Stimulated activated CD4-positive, alpha-beta T cell treated with anti-CD3 and anti-CD28 coated beads, Interleukin-12 subunit alpha, Interleukin-12 subunit beta, amount 100 ng/mL, for 24 hours (primary cell): ENCODE measurements at places on chromosomes 1 and 21.

DNA sequence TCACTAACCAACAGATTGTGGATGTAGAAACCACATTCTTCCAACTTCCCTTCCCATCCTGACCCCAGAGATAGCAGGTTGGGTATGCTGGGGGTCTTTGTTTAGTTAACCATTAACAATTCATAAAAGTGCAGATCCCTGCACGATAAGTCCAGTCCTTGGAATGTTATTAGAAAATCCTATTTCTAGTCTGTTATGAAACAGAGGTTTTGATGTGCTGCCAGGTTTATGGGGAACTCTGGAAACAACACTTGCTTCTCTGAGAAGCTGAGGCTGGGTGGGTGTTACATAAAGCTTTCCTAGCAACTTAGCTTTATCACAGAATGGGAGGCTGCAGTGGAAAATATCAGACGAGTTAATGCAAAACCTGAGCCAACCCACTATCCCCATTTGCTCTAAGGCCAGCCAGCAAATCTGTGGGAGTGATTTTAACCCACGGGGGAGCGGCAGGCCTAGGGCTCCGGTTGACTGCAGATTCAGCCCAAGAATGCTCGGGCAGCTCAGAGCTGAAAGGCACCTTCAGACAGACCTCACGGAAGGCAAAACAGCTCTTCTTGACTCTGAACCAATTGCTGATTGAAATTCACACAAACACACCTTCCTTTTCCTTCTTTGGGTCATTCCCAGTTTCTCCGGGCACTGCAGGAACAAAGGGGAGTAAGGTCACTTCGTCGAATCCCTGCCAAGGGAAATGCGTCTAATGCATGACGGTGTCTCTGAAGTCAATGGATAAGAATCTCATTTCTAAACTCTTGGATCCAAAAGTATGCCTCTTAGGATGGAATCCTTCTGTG lies 111.7 kb upstream of the IRF2BP2 start:
- DNase-seq, result no peak

DNA sequence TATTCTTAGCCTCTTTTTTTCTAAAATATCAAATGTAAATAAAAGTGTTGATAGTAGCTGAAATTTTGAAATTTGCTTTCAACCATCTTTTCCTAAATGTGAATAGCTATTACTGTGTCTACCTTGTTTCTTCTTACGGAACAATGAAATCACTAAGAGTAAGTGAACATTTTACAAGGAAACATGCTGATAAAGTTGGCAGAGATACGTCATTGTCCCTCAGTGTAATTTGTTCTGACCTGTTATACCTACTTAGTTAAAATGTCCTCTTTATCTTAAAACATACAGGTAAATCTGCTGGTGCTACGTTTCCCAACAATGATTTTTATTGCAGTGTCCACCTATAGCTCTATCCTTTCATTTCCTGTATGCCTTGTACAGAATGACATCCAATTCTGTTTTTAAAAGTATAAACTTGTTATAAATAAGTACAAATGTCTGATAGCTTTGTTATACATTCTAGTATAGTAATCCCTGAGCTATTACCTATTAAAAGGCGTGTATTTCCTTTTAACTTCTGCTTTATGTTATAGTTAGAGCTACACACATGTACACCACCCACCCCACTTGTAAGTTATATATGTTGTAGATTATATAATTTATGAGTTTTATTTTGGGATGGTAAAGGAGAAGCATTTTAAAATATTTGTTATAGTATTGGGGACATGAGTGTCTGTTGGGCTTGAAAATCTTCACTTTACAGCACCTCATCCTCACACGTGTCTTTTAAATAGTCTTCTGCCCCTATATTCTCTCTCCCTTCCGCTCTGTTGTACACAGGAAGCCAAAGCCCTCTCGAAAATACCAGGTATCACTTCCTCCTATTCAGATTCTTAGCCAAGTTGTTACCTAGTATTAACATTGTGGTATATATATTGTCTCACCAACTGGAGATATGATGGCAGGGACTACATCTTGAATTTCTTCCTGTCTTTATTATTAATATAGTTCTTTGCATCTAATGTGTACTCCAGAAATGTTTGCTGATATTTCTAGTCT lies 25.2 kb downstream of the LAMC1 start:
- DNase-seq, result no peak

DNA sequence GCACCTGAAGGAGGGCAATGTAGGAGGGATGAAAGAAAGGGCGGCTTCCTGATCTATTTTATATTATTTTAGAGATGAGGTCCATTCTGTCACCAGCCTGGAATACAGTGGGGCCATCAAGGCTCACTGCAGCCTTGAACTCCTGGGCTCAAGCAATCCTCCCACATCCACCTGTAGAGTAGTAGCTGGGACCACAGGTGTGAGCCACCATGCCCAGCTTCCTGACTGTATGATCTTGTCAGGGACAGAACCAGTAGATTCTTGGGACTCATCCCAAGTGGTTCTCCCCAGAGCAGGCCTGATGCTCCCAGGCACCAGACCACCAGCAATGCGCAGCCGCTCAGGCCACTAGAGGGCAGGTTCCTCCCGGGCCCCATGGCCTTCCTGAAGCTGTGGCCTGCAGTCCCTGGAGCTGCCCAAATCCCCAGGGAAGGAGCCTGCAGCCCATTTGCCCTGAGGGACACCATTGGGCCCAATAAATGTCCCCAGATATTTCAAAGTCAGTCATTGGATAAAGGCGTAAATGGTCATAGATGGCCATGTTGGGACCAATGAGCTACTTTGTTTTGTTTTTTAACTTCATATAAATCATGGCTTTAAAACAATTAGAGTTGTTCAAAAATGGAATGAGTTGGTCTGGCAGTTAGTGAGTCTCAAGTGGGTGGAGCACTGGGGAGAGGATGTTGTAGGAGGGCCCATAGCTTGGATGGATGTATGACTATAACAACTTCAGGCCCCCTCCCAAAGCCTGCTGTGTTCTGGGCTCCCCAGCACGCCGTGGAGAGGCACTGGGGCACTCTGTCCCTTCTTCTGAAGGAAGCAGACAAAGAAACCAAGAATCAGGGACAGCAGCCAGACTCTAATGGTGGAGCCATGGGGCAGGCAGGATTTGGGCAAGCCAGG lies 44.7 kb upstream of the GOLT1A start:
- peak; percentile 23 for DNase-seq

DNA sequence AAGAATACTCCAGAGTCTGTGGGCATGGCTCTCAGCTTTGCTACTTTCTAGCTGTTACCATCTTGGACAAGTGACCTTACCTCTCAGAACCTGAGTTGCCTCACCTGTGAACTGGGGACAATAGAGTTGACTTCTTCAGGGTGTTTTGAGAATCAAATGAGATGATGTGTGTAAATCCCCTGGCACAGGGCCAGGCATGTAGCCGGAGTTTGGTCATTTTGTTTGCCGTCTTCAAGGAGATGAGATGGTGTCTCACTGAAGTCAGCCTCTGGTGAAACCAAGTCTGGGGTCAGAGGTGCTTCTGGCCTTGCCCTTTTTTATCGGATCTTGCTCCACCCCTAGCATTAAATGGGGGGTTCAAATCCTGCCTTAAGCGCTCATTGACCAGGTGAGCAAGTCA lies 149.2 kb upstream of the TMEM51 start:
- DNase-seq, result no peak

DNA sequence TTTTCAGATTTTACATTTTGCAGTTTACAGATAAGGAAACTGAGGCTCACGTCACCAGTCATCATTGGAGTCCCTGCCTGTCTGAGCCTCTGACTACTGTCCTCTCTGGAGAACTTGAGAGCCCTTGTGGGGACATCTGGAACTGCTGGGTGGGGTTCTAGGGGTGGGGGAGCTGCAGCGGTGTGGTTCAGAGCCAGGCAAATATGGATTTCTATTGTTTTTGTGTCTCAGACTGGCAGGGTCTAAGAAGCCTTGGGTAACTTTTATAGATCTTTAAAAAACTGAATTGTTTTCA lies 46.9 kb downstream of the IER5 start:
- DNase-seq, result no peak

GRCh38 chr1:34778381-34778780 lies 2.6 kb upstream of the GJB3 start:
- DNase-seq, result no peak

- no peak for DNase-seq
Measured at GRCh38 chr1:2856066-2856390, 54.5 kb upstream of the TTC34 start.

GRCh38 chr1:173255214-173255813 lies 48.2 kb upstream of the TNFSF4 start:
- no peak for DNase-seq

DNA sequence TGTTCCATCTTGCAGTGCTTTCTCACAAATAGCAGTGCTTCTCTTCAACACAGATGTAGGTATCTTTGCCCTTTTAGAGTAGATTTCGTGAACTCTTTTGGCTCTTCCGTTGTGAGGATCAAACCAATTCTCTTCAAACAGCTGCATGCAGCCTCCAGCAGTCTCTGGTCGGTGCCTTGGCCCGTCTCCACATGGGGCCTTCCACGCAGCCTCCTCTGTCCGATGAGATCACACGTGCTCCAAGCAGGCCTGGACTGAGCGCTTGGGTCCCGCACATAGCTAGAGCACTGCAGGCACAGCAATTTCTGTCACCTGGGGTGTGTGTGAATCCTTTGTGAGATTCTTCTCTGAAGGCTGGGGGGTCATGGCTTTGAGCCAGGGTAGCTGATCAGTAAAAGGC lies 82.8 kb upstream of the KCNE2 start:
- no peak for DNase-seq

- DNase-seq, result no peak
Measured at GRCh38 chr1:227155688-227156087, 162.6 kb downstream of the CDC42BPA start.

GRCh38 chr1:184193451-184193850 lies 141.9 kb downstream of the TSEN15 start:
- no peak for DNase-seq

GRCh38 chr1:36514501-36514900 lies 31.8 kb upstream of the CSF3R start:
- DNase-seq, result no peak

DNA sequence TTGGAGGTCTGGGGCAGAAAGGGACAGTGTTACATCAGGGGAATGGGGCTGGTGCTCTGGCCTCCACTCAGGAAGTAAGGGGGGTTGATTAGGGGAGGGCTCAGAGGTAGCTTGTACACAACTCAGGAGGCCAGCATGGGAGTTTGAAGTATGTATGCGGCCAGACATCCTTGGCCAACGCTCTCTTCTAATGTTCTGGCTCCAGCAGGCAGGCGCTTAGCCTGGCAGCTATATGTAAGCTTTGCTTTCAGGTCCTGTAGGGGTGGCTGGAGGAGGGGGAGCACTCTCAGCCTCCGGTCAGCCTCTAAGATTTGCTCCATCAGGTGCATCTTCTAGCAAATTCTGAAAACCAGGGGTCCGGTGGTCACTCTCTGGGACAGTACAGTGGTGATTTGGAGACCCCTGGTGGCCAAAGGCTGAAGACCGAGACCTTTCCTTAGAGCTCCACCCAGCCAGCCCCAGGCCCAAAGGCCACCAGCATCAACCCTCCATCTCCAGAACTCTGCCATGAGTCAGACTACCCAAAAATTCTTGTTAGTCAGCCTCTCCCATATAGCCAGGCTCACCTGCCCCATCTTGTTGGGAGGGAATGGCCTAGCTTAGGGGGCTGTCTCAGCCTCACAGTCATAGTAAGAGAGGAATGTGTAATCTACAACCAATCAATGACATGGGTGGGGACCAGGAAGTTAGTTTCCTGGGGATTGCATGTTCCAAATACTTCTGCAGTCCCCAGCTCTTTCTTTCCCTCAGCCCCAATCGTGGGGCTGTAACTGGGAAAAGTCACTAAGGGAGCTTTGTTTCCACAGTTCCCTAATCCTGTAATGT lies 9.7 kb upstream of the COL8A2 start:
- no peak for DNase-seq

- no peak for DNase-seq
Measured at GRCh38 chr1:67652800-67653199, 32.2 kb upstream of the GADD45A start.

GRCh38 chr1:202710070-202711045 lies at the start of gene SYT2:
SYT2 (minus strand) TSS chr1:202710454; CDS start chr1:202605772, 104,682 bp downstream.
- DNase-seq, result no peak
